ENCODE measurements at places on chromosomes 2 and 18.

DNA sequence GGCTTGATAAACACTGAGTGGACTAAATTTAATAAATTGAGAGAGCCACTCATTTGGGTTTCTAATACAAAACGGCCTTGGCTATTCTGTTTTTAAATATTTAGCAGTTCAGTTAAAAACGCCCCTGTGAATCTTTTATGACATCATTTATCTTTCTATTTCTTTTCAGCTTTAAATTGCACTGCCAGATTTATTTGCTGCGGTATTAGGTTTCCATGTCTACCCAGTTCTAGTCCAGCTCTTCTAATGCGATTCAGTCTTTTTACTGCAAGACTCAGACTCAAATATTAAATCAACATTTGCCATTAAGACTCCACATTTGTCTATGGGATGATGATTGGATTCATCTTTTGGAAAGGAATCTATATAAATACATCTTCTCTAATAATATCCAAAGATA is 2174.3 kb upstream of the PIK3C3 start:
- DNase-seq, result no peak

DNA sequence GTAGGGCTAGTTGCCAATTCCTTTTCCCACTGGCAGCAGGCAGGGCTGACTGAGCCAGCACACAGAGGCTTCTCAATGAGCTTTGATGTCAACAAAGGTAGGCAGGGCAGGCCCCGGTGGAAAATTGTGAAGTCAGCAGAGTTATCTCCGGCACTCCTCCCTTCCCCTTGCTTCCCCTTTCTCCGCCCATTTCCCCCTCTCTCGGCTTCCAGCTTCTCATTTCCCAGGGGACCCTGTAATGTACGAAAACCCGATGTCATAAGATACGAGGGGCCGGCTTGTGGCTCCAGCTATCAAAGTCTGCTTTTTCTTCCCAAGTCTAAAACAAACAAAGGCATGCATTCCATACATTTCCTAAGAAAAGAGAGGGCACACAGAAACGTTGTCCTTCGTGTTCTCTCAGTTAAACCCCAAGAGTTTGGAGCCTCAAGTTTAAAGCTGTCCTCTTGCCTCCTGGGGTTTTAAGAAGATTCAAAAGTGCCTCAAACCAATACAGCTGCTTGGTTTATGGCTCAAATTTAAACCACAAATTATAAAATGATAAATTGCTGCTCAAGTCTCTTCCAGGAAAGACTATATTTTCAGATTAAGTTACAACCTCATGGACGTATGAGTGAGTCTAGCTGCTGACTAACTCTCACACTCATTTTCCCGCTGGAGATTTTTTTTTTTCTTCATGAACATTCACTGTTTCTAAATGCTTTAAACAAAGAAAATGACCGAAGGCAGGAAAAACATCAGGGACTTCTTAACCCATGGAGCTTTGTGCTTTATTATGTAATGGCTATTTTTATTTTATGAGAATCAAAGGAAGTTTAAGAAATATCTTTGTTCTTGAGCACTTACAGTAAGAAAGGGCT is 27.2 kb upstream of the EML4 start:
- DNase-seq, result peak; percentile 73

GRCh38 chr2:240121190-240121589 is 14.9 kb downstream of the COPS9 start:
- no peak for DNase-seq

DNA sequence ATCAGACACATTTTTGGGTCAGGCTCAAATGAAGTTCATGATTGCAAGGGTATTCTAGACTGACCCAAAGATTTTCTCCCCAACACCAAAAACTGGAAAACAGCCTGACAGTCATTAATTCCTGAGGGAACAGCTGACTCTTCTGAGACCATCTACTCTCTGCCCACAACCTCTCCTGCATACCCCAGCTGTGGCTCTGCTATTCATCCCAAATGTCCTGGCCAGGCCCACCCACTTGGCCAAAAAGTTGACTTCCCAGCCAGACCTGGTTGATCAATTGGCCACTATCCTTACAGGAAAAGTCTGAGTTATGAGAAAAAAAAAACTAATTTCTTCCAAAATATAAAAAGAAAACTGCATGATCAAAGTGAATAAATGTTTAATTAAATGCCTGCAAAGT is 103.8 kb upstream of the ST3GAL5 start:
- DNase-seq, result no peak

GRCh38 chr2:51612387-51612786 is 580.5 kb upstream of the NRXN1 start:
- no peak for DNase-seq

- DNase-seq, result no peak
Measured at GRCh38 chr2:106602042-106602441, 114.9 kb downstream of the CD8B2 start.

DNA sequence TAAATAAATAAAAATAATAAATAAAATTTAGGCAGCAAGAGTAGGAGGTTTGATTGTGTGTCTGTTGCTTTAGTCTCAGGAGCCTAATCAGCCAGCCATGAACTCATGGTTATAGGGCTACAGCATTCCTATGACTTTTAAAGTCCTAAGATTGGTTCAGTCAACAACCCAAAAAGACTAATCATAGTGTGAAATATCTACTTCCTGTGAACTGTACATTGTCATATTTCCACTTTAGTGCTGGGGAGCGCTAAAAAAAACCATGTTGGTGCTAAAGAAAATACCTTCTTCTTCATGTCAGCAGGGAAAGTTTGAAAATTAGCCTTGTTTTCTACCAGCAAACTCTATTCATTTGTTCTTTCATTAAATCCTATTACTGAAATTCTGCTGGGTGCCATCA is 521.6 kb downstream of the RNF144A start:
- DNase-seq, result no peak

DNA sequence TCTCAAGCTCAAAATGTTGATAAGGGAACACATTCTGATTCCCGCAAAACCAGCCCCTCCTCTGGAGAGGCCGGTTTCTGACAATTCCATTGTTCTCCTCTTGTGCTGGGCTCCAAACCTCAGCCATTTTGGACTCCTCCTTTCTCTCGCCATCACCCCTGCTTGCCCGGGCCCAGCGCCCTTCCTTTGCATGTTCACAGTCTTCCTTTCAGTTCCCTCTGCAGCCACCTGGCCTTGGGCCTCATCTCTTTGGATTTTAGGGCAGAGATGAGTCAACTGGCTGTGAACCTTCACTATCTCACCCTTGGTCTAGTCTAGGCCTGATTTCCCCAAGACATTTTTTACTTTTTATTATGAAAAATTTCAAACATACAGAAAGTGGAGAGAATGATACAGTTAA is 155.9 kb upstream of the MAP3K20 start:
- DNase-seq, result no peak

DNA sequence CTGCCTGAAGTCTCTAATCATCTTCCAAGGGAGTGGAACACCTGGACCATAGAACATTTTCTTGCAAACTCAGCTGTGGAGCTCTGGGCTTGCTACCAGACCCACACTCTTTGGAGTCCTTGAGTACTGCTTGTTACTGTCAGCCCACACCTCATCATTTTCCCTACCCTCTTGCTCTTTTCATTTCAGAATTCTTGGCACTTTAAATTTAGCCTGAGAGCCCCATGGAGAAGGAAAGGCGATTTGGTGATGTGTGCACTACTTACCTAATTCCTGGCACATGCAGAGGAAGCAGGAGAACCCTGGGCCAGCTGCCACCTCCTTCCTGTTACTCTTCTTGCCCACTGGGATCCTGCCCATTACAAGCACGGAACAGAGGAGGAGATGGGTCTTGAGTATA is 31.7 kb downstream of the TMEM178A start:
- no peak for DNase-seq

DNA sequence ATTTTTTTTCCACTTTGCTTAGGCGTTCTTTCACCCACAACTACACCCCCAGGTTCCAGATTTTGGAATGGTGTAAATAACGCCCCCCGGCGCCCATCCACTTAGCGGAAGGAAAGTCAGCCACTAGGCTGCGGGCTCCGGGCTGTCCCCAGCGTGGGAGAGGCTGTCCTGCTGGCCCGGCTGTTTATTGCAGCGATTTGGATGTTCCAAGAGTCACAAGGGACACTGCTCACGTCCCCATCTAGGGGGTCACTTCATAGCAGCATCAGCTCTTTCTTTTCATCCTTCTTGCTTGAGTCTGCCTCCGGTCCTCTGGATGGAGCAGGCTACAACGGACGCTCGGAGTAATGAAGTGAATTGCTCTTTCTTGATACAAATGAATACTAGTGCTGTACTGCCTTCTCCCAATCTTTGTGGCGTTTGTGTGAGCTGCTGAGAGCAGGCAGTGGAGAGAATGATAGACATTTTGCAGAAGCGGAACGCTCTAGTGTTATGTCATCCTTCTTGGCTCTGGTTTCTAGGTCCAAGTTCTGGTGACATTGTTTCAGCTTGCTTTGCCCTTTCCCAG is 50.7 kb upstream of the PAIP2B start:
- peak; percentile 28 for DNase-seq

GRCh38 chr18:8299054-8299980 is 309.9 kb upstream of the RAB12 start:
- DNase-seq, result no peak

DNA sequence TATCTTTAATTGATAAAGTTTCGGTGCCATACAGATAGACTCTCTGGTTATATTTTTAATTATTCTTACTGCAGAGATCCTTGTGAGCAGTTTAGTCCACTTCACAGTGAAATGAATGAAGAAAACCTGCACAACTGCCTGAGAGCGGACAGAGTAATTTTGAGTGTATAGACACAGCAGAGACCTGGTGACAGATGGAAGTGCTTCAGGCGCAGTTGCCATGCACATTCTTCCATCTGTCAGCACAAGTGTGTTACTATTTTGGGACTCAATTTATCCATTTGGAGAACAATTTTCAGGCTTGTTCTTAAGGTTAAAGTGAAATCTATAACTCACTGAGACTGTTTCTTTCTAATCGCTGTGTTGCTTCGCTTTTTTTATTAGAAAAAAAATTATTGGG is 147.8 kb upstream of the SPHKAP start:
- DNase-seq, result no peak

GRCh38 chr18:73381016-73381698 is 513.4 kb upstream of the NETO1 start:
- DNase-seq, result peak; percentile 11

- DNase-seq, result no peak
Measured at GRCh38 chr2:157593411-157593810, 35.3 kb downstream of the ACVR1C start.

DNA sequence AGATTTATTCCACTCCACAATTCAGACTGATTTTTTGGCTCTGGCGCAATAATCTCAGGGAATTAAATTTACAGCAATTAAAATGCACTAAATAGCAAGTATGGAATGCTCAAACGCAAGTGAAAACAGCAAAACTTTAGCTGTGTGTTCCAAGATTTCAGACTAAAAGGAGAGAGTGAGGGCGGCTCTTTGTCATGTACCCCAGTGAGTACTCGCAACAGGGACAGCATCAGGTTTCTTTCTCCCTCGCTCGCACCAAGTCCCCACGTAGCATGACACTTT is 1.1 kb downstream of the ROCK2 start:
- DNase-seq, result no peak

- DNase-seq, result peak; percentile 60
Measured at GRCh38 chr2:95158891-95159619, 593 bp downstream of the ZNF514 start.

DNA sequence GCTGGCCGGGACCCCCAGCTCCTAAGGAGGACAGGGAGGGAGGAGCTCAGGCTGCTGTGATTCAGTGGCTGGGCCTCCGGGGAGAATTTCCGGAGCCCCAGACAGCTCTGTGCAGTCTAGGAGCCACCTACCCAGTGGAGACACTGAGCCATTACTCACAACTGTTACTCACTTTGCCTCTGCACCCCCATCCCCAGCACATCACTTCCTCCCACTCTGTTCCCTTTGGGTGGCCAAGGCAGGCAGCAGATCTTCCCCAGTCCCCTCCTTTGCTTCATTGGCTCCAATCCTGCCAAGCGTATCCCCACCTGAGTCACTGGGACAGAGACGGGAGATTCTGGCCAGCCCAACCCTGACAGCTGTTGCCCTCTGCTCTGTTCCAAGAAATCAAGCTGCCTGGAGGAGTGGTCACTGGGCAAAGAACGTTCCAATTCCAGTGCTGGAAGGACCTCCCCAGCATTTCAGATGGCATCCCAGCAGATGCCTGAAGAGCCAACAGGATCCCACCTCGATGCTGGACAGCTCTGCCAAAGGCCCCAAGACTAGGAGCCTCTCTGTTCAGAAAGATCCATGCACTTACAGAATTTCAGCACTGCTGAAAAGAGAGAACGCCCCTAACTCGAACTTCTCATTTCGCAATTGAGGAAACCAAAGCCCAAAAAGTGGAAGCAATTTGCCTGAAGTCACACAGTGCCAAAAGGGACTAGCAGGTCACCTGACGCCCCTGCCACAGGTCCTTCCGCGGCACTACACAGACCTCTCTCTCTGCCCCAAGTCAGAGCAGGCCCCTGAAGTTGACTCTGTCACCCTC is 68.3 kb downstream of the TNS1 start:
- DNase-seq, result peak; percentile 94

DNA sequence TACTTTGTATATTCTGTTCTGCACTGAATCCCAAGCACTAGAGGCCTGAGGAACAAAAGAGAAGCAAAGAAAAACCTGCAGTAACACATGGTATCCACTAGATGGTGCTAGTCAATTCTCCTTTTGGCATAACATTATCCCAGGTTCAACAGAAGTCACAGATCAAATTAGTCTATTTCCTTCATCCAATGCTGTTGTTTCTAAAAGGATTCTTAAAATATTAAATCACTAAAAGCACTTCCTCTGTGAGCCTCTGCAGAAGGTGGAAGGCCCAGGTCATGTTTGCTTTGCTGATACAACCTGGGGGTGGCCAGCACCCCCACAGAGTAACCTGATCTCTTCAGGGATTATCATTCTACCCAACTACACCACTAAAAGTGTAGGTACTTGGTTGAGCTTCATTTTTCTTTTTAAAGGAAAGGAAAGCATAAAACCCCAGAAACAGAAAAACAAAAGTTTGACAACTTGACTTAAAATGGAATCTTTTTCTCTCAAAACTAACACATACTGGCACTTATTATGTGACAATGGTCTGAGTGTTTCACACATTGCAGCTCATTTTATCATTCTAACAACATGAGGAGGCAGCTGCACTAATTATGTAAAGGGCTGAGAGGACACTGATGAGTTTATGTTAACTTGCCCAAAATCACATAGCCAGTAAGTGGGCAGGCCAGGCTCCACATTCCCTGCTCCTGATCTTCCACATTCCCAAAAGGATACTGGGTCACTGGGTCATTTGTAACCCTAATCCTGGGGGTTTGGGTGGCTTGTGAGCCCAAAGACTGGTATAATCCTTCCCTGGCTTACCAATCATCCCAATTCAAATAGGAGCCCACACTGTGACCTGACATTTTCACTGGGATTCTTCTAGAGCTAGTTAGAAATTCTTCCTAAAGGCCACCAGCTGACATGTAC is 66.8 kb upstream of the DNER start:
- peak; percentile 66 for DNase-seq

All from ELR (cell line).